ENCODE measurements at places on chromosomes 5 and 9. TPM values are rescaled to one million over a fixed set of nuclear protein-coding genes. Genes with fewer than 3 reads are reported as not detected.

Gene NR4A3
- 2.1 TPM for polyA plus RNA-seq

Gene CLIC3
- polyA plus RNA-seq = 0.29 TPM

Gene PKD2L2
- 0.08 TPM for polyA plus RNA-seq

Gene FST
- polyA plus RNA-seq = 0.23 TPM

Gene IL13
- polyA plus RNA-seq = not detected

Gene DAB2
- polyA plus RNA-seq = 0.98 TPM

Gene SPATA31C1
- polyA plus RNA-seq = not detected

Gene ADAMTS16
- polyA plus RNA-seq = not detected

Gene PCDHA1
- not detected for polyA plus RNA-seq

Gene CCDC171
- polyA plus RNA-seq = 0.03 TPM

- peak overlapping the region; percentile 58 for H3K4me3 ChIP-seq
- DNase-seq = peak; percentile 32
- no peak overlapping the region for H3K27ac ChIP-seq
- H3K36me3 ChIP-seq = no peaks in the 10 kb centered on the region
These were observed 6.5 kb downstream of the TLE1 start for GRCh38 chr9:81682797-81683196.

- H3K4me3 ChIP-seq = no peak overlapping the region
- no peaks in the 10 kb centered on the region for H3K4me1 ChIP-seq
- peak overlapping the region; percentile 61 for H3K27ac ChIP-seq
- H3K27me3 ChIP-seq = no peaks in the 10 kb centered on the region
- no peak for DNase-seq
These were observed 25.5 kb upstream of the SLC6A3 start for GRCh38 chr5:1470762-1471211.

DNA sequence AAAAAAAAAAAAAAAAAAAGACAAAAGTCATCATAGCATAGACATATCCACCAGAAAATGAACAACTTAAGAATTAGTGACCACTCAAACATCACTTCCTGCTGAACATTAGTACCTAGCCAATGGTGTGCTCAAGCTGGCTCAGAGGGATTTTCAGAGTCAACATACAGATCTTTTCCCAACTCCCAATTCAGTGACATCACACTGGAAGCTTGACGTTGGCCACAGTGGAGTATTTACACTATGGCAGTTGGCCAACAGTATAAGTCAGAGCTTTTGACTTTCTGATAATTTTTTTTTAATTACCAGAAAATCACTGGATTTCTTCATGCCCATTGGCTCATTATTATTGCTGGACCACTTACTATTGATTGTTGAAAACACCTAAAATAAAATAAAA lies 383.5 kb downstream of the ARHGEF28 start:
- no peak overlapping the region for H3K27ac ChIP-seq
- H3K4me1 ChIP-seq = no peaks in the 10 kb centered on the region
- H3K4me3 ChIP-seq = no peak overlapping the region

- H3K4me3 ChIP-seq = no peak overlapping the region
- H3K4me1 ChIP-seq = no peaks in the 10 kb centered on the region
- H3K27ac ChIP-seq = no peak overlapping the region
- H3K36me3 ChIP-seq = no peaks in the 10 kb centered on the region
- DNase-seq = no peak
These were observed 336.3 kb downstream of the RASEF start for GRCh38 chr9:82726424-82727276.

DNA sequence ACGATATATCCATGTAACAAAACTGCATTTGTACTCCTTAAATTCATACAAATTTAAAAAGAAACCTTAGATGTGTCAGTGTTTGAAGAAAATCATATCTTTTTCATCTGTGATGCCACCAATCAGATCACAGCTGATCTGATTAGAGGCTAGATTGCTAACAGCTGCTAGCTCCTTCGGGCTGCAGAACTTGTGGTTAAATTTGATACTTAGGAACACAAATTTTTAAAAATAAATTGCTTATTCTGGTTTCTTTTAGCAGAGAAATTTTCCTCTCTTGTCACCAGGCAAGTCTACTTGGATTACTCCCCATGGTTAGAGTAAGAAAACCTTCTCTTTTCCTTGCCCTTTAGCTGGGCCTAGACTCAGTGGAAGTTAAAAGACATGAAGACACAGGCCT lies 94.6 kb upstream of the RANBP6 start:
- no peak overlapping the region for H3K4me3 ChIP-seq
- no peaks in the 10 kb centered on the region for H3K4me1 ChIP-seq
- no peaks in the 10 kb centered on the region for H3K36me3 ChIP-seq
- no peaks in the 10 kb centered on the region for H3K27me3 ChIP-seq
- no peak for DNase-seq

DNA sequence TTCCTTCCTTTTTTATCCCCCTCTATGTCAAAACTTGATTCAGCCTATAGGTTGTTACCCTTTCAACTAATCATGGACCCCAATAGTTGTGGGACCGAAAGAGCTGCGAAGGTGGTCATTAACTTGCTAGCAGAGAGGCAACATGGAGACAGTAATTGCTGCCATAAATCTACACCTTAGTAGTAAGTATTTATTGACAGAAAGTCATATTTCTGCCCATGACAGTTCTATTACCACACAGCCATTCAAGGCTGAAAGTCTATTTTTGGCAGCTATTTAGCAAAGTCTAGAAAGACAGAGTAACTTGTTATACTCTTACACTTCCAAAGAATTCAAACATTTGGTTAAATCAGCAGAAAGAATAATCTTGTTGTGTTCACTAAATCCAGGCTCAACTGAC lies 236.2 kb downstream of the PRELID2 start:
- H3K36me3 ChIP-seq = no peaks in the 10 kb centered on the region
- no peak overlapping the region for H3K4me3 ChIP-seq
- no peaks in the 10 kb centered on the region for H3K4me1 ChIP-seq
- H3K27me3 ChIP-seq = no peaks in the 10 kb centered on the region
- no peak overlapping the region for H3K27ac ChIP-seq

DNA sequence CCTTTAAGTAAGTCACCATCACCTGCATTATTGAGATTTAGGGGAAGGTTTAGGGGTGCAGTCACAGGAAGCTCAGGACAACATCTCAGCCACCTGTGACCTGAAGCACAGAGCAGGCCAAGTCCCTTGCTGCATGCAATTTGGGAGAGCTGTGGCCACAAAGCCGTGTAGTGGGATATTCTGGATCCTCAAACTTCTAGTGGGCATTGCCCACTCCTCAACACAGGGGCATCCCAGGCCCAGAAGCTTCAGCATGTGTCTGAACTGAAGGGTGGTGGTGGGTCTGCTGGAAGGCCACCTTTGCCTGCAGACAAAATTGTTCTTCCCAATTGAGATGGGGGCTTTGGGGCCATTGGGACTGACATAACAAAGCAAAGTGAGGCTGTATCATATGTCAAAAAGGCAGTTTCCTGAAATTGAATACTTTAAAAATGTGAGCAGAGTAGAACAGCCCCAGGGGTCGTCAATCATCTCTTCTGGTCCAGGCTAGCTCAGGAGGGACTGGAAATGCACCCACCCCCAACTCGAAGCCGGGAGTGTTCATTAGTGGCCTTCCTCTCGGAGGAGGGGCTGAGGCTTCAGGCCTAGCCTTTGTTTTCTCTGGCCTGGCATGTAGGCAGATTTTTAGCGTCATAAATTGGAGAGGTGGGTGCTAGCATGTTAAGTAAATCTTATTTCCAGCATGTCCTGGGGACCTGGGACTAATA lies 2.8 kb upstream of the GADD45G start:
- DNase-seq = no peak
- no peak overlapping the region for H3K4me3 ChIP-seq
- peaks cover 6% of the 10 kb centered on the region for H3K27me3 ChIP-seq
- H3K36me3 ChIP-seq = no peaks in the 10 kb centered on the region
- no peak overlapping the region for H3K27ac ChIP-seq
- peaks cover 41% of the 10 kb centered on the region for H3K4me1 ChIP-seq

GRCh38 chr5:128202320-128202719 lies 118.8 kb downstream of the SLC12A2 start:
- H3K4me1 ChIP-seq = peaks cover 8% of the 10 kb centered on the region
- no peaks in the 10 kb centered on the region for H3K36me3 ChIP-seq

DNA sequence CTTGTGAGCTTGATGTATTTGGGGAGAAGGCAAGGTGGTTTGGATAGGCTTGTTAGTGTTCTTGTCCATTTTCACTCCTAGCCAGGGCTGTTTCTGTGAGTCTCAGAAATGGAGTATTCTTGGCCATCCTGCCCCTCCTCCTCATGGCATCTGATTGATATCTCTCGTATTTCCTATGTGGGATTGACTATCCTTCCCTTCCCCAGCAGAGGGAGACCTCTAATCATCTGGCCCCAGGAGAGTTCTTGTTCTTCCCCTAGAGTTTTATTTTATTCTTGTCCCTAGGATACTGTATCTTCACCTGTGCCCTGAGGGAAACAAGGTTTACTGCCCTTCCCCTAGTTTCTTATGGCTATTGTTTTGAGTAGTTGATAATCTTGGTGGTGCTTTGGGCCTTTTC lies 114.4 kb downstream of the VPS13A start:
- no peaks in the 10 kb centered on the region for H3K36me3 ChIP-seq
- no peak overlapping the region for H3K27ac ChIP-seq
- H3K4me3 ChIP-seq = no peak overlapping the region
- H3K27me3 ChIP-seq = no peaks in the 10 kb centered on the region
- DNase-seq = no peak

- H3K36me3 ChIP-seq = peaks cover 62% of the 10 kb centered on the region
- H3K4me1 ChIP-seq = no peaks in the 10 kb centered on the region
These were observed 23.0 kb upstream of the SLC6A3 start for GRCh38 chr5:1468247-1468612.

GRCh38 chr5:95605786-95606185 lies 14.1 kb upstream of the GPR150 start:
- H3K36me3 ChIP-seq = no peaks in the 10 kb centered on the region
- no peak for DNase-seq
- no peaks in the 10 kb centered on the region for H3K27me3 ChIP-seq

DNA sequence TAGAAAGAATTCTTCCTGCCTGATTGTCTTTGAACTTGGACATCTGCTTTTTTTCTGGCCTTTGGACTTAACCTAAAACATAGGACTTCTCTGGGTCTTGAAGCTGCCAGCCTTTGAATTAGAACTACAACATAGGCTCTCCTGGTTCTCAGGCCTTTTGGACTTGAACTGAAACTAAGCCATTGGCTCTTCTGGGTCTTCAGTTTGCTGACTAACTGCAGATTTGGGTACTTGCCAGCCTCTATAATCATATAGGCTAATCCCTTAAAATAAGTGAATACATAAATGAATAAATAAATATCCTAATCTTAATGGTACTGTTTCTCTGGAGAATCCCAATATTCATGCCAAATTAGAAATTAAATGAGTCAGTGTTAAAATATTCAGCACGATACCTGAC lies 473.4 kb upstream of the PAPPA start:
- no peak overlapping the region for H3K4me3 ChIP-seq
- no peaks in the 10 kb centered on the region for H3K27me3 ChIP-seq
- H3K4me1 ChIP-seq = no peaks in the 10 kb centered on the region
- H3K36me3 ChIP-seq = no peaks in the 10 kb centered on the region
- no peak for DNase-seq

DNA sequence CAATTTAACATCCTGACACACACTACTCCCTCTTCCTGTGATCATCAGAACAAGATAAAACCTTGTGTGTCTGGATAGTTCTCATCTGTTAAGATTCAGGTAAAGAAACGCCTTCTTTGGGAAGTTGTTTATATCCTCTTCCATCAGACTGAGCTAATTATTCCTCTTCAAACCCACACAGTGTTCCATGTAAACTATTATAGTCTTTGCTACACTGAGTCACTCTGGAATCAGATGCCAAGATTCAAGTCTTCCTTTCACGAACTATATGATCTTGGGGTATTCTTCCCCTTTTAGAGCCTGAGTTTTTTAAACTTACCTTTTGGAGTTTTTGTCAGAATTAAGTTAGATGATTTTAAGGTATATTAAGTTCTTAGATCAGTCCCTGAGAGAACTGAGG lies 2.0 kb downstream of the OR1J1 start:
- no peaks in the 10 kb centered on the region for H3K4me1 ChIP-seq
- no peak overlapping the region for H3K4me3 ChIP-seq
- H3K27me3 ChIP-seq = no peaks in the 10 kb centered on the region
- H3K36me3 ChIP-seq = no peaks in the 10 kb centered on the region

DNA sequence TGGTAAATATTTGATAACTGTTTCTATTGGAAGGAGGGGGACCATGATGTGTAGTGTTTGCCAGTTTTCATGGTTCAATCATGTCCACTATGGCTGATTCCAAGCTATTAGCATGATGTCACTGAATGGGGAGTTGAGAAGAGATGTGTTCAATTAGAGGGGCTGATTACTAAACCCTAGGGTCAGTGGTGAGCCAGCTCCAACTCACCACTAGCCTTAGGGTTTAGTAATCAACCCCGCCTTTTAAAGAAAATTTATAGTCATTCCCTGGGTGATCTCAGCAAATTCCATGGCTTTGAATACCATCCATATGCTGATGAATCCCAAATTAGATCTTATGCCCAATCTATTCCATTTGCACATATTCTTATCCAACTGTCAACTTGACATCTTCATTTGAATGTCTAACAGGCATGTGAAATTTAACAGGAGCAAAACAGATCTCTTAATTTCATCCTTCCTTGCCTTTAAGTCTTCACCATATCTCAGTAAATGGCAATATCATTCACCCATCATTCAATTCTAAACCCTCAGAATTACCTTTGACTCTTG lies 98.8 kb downstream of the GCNT1 start:
- no peak for DNase-seq
- H3K4me3 ChIP-seq = no peak overlapping the region
- no peaks in the 10 kb centered on the region for H3K36me3 ChIP-seq
- no peaks in the 10 kb centered on the region for H3K27me3 ChIP-seq
- H3K27ac ChIP-seq = no peak overlapping the region
- H3K4me1 ChIP-seq = peaks cover 82% of the 10 kb centered on the region

DNA sequence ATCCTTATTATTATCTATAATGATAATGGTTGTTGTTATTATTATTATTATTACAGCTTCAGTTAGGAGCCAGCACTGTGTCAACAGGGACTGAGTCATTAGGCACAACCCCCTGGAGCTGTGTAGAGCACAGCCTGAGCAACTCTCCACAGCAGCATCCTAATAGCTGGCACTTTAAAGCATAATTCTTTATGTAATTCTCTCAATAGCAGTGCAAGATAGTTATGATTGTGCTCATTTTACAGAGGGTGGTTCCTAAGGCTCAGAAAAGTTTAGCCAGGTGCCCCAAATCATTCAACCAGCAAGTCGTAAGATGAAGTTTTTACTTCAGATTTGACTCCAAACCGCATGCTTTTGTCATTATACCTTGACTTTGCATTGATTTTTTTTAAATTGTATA lies 390.3 kb downstream of the ANXA1 start:
- no peaks in the 10 kb centered on the region for H3K36me3 ChIP-seq
- no peaks in the 10 kb centered on the region for H3K27me3 ChIP-seq
- no peaks in the 10 kb centered on the region for H3K4me1 ChIP-seq
- H3K27ac ChIP-seq = no peak overlapping the region

DNA sequence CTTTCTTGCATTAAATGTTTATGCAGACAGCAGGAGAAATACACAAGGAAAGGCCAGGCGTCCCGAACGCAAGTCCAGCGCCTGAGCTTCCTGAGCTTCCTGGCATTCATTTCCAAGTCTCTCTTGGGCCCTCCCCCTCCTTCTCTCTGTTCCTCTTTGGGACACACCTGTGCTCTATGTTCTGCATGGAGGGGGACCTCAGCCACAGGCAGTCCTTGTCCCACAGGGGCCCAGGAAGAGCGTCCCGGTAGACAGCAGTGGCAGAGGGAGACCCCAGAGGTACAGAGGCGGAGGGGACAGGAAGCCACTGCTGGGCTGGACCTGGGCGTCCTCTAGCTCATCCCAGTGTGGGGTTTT lies 221.3 kb downstream of the C9orf50 start:
- H3K4me1 ChIP-seq = peaks cover 13% of the 10 kb centered on the region
- no peak for DNase-seq
- H3K36me3 ChIP-seq = no peaks in the 10 kb centered on the region

All from CD14-positive monocyte (primary cell).